Right forelimb (tissue), 1 donor: ENCODE measurements at places on chromosomes 4 and X.

- DNase-seq = no peak
Observed at GRCh38 chr4:78764498-78764961, 11.6 kb upstream of the BMP2K start.

GRCh38 chr4:85831647-85832046 is 356.7 kb downstream of the ARHGAP24 start:
- DNase-seq = no peak

GRCh38 chr4:10659251-10659650 is 25.3 kb downstream of the CLNK start:
- no peak for DNase-seq

- DNase-seq = peak; percentile 51
Observed at GRCh38 chr4:112031712-112032328, 113.4 kb upstream of the FAM241A start.

GRCh38 chrX:24396236-24396930 is 35.9 kb downstream of the SUPT20HL1 start:
- DNase-seq = no peak

DNA sequence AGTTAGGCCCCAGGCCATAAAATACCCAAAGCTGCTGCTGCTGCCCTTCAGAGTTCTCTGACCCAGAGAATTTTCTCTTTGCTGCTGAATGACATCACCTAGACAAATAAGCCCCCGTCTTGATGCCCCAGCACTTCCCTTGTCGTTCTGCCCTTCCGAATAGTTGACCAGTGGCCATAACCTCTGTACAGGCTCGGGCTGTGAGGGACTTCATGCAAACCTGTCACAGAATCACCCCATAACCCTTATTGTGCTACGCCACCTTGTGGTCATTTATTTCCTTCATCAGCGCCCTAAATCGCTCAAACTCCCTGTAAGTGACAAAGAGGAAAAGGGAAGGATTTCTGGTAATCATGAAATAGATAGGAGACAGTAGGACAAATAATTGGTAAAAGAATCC is 18.8 kb downstream of the SPACA5 start:
- no peak for DNase-seq

DNA sequence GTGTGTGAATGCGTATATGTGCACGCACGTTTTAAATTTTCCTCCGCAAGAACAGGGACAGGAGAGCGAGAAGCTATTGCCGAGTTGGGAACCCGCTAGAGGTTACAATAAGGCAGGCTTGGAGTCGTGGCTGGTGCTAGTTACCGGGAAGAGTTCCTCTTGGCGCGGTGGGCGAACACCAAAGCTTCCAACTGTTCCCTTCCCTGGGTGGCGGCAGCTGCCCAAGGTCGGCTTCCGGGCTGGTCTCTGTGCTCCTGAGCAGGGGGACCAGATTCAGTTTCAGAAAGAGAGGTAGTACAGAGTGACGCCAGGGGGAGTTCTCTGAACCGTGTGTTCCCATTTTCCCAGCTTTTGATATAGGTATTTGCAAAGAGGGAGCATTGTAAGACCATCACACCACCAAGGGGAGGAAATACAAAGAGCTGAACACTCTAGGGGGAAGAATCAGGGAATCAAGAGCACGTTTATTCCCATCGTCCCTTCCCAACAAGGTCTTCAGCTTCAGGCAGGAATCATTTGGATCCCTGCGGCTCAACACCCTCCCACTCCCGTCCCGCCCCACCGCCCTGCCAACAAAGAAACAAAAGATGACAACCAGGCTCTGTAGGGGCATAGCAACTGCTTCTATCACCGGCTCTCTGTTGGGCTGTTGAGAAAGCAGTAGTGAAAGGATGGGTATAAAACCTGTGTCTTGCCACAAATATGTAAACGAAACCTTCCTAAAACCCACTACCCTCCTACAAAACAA is 113.6 kb upstream of the TEX13C start:
- DNase-seq = peak; percentile 58

DNA sequence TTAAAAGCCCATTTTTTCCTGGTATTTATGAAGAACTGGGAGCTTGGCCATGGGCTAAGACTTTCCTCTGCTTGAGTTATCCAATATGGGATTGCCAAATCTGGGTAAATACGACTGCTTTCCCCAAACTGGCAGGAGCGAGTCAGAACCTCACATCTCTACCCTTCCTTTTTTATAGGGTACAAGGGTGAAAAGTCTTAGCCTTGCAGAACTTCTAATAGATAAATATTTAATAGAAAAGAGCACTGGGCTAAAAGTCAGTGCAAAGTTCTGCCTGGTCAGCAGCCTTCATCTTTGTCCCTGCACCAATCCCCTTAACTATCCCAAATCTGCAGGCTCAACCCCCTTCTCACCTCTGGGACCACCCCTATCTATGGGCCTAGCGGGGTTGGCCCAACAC is 61.6 kb upstream of the ACSL1 start:
- no peak for DNase-seq
